ENCODE measurements at places on chromosomes 2 and 18. TPM values are rescaled to one million over a fixed set of nuclear protein-coding genes. Genes with fewer than 3 reads are reported as not detected.

The KIF5C gene
- 0.74 TPM for total RNA-seq

The COL3A1 gene
- total RNA-seq: 23.7 TPM

The PPP1R7 gene
- total RNA-seq: 76.5 TPM

The PLB1 gene
- 0.39 TPM for total RNA-seq

The RAB17 gene
- 0.62 TPM for total RNA-seq

The CRYGA gene
- not detected for total RNA-seq

The DSC2 gene
- total RNA-seq: not detected

The LAMA3 gene
- total RNA-seq: 2.6 TPM

The SNED1 gene
- 5.0 TPM for total RNA-seq

The GPR35 gene
- total RNA-seq: 2.9 TPM

The NOL4 gene
- 36.7 TPM for total RNA-seq

The TGFA gene
- 0.13 TPM for total RNA-seq

The PCGF1 gene
- total RNA-seq: 30.9 TPM

The ACVR1C gene
- 0.13 TPM for total RNA-seq

The LIMS3 gene
- total RNA-seq: 2.7 TPM

The AGAP1 gene
- total RNA-seq: 27.5 TPM

The CRYGD gene
- total RNA-seq: not detected

The CCDC138 gene
- total RNA-seq: 25.8 TPM

The PROKR1 gene
- 15.7 TPM for total RNA-seq

The MOB1A gene
- 110 TPM for total RNA-seq

The ATL2 gene
- total RNA-seq: 85.5 TPM

The THAP4 gene
- total RNA-seq: 82.0 TPM

The MAPK4 gene
- 0.62 TPM for total RNA-seq

The PLCD4 gene
- 0.24 TPM for total RNA-seq

The NPAS2 gene
- total RNA-seq: 9.4 TPM

The NEDD4L gene
- total RNA-seq: 15.3 TPM

The GPAT2 gene
- total RNA-seq: not detected

The FBXO36 gene
- total RNA-seq: 5.0 TPM

The SERPINB13 gene
- total RNA-seq: 0.49 TPM

The ITSN2 gene
- 16.4 TPM for total RNA-seq

The NDUFV2 gene
- total RNA-seq: 161 TPM

The DCDC2C gene
- total RNA-seq: 0.81 TPM

The CLEC4F gene
- 1.1 TPM for total RNA-seq

The TEKT4 gene
- not detected for total RNA-seq

The ZNF396 gene
- total RNA-seq: 0.84 TPM

The LAMA1 gene
- total RNA-seq: not detected

The ALLC gene
- total RNA-seq: not detected

The TMEM18 gene
- total RNA-seq: 29.0 TPM
